ENCODE measurements at places on chromosomes 16 and 17.

DNA sequence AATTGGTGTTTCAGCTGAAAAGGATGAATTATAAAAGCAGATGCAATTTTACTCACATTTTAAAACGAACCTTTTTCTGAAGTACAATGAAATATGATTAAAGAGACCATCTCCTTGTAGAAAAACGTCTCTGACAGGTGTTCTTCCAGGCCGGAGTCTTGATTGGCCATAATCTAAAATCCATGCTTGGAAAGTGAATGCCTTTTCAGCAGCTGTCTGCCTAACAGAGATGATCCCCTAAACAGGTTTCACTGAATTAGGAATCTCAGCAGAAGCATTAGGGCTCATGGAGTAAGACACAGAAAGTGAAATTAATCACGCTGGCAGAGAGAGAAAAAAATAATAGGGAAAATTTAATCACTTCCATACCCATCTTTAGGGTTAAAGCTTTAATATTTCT is 39.3 kb upstream of the IRX5 start:
- no peak for DNase-seq

DNA sequence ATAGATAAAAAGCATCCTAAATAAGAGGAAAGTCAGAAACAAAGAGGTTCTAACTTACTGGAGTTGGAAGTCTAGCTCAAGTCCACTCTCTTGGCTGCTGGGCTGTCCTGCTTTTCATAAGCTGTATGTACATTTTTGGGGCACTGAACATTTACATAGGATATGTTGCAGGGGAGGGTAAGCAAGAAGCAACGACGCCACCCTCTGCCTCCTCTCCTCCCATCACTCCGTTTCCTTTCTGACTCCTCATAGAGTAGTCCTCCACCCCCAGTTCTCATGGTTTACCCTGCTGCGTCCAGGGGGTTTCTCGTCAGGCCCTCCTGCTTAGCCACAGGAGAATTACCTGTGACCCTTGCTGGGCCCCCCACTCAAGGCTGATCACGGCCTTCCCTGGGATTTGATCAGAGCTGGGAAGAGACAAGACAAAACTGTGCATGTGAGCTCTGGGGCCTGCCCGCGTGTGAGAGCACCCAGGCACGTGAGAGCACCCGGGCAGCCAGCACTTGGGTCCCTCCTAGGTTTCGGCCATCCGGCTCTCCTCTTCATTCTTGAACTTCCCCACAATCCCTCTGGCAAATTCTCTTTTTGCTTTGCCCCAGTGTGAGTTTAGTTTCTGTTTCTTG is 37.1 kb downstream of the TMEM11 start:
- no peak for DNase-seq

GRCh38 chr16:54540525-54541180 is 254.1 kb upstream of the IRX3 start:
- DNase-seq, result no peak

- DNase-seq, result no peak
Measured at GRCh38 chr17:49914096-49914490, 54.9 kb upstream of the DLX4 start.

DNA sequence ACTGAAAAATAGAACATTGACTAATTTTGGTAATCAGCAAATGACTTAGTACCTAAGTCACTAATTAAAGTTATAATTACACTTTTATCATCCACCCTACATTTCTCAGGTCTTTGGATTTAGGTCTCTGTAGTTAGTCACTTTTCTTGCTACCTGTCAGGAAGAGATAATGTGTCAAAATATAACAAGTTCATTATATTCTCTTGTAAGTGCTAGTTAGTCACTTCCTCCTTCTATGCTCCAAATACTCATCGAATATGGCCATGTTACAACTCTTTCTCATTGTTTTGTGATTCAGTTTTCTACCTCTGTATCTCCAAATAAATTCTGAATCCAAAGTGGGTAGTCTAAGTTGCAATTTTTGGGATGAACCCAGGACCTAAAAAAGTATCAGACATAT is 163.5 kb upstream of the KIF2B start:
- DNase-seq, result no peak

- no peak for DNase-seq
Measured at GRCh38 chr17:46788796-46789195, 29.7 kb downstream of the WNT3 start.

DNA sequence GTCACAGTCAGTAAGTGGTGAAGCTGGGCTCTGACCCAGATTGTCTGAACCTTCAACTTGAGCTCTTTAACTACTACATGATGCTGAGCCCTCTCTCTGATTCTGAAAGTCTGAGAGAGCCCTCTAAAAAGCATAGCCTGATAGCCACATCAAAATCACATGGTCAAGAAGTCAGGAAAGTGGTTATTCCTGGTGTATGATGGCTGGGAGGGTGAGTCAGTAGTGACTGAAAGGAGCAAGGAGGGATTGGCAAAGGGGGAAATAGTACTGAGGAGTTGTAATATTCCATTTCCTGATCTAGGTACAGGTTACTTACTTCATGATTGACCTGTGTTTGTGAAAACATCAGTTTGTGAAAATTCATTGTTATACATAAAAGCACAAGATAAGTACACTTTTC is 89.1 kb downstream of the SSH2 start:
- peak; percentile 18 for DNase-seq

DNA sequence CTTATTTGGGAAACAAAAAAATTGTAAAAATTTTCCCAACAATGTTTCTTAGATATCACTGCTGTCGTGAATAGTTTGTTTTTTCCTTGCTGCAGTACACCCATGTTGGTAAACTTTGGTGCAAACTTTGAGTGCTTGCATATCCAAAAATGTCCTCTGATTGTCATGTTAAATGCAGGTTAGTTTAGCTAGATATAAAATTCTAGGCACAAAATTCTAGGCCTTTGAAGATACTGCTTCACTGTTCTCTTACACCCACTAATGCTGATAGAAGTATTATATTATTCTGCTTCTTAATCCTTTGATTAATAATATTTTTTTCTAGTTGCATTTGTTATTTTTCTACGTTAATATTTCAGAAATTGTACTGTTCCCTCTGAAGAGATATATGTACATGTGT is 16.1 kb downstream of the TOM1L1 start:
- DNase-seq, result no peak

DNA sequence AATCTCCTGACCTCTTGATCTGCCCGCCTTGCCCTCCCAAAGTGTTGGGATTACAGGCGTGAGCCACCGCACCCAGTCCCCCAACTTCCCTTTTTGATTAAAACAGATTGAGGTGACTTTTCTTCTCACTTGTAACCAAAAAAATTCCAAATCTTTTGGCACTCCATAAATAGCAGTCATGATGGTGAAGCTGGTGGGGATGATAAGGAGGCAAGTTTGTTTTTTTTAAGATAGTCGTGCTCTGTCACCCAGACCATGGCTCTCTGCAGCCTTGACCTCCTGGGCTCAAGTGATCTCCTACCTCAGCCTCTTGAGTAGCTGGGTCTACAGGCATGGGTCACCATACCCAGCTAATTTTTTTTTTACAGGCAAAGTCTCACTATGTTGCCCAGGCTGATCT is 34.7 kb upstream of the PLCG2 start:
- DNase-seq, result no peak

- no peak for DNase-seq
Measured at GRCh38 chr16:85242140-85242539, 129.9 kb upstream of the CIBAR2 start.

DNA sequence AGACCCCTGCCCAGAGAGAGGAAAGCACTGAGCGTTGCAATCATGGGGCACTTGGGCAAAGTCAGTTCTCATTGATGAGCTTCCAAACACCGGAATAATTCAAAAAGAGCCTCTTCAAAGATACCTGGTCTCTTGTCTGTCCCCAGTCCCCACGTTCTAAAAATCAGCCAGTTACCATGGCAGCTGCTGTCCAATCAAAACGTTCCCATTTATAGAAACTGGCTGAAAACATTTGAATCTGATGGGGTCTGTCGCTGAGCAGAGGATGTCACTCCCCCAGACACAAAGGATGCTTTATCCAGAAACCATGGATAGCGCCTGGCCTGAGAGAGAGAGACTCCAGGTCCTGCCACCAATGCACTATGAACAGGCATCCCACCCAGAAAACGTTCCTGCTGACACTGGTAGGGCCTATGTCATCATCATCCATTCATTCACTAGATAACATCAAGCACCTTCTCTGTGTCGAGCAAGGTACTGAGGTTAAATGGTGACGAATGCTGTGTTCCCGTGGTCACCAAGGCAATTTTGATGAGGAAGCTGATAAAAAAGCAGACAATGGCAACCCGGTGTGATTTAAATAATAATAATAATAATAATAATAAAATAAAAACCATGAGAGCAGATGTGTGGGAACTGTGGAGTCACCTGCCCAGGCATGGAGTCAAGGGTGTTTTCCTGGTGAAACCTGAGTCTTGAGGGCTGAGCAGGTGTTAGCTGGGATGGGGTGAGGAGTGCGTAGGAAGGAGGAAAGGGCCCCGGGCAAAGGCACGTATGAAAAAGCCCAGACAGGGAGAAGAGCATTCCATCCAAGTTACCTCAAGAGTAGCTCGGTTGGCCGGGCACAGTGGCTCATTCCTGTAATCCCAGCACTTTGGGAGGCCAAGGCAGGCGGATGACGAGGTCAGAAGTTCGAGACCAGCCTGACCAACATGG is 19.0 kb upstream of the CALB2 start:
- no peak for DNase-seq

GRCh38 chr17:82237746-82238471 is 9.1 kb downstream of the SLC16A3 start:
- no peak for DNase-seq

DNA sequence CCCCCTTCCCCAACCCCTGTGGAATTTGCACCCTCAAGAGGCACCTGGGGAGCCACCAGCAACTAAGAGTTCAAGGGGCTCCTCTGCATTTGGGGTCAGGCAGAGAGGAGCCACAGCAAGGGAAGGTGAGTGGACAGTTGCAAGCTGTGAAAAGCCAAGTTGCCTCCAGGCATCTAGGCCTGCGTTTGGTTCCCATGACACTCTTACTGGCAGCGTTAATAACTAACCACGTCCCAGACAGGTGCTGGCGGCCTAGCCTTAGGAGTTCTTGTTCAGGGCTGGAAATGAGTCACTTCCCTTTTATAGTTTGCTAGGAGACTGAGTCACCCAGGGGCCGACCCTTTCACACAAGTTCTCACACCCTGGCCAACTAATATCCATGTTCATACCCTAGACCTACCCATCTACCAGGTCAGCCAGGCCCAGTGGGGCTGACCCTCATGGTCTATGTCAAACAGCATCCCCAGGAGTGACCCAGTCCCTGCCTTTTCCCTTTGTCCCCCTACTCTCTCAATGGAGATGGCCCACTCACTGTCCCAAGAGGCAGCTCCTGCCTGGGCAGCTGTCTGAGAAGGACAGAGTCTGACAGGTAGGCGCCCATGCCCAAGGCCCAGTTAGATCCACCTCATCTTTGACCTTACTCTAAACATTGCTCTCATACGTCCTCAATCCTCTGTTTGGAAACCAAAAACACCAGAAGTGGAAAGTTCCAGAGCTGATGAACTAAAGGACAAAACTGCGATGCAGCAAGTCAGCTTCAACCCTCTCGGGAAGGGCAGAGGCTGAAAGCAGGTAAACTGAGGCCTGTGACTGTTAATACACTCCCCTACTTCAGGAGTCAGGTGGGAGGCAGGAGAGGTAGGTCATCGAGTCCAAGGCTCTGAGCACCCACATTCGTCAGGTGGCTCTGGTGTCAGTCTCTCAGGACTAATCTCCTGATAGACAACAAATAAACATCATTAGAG is 300.6 kb downstream of the SOX9 start:
- DNase-seq, result peak; percentile 91

DNA sequence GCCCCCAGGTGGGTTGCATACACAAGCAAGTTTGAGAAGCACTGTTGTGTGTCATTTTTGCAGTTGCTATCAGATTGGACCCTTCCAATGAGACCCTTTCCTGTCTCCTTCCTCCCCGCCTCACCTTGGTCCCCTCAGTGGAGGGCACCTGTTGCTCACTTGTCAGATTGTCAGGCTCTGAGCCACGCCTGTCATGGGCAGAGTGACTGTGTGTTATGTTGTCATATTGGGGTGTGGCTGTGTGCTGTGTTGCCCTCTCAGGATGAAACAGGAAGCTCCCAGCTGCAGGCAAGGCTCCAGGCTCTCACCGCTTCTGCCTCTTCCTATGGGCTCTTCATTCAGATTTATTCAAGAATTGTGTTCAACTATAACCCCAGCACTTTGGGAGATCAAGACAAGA is 302.9 kb downstream of the CPPED1 start:
- DNase-seq, result no peak

DNA sequence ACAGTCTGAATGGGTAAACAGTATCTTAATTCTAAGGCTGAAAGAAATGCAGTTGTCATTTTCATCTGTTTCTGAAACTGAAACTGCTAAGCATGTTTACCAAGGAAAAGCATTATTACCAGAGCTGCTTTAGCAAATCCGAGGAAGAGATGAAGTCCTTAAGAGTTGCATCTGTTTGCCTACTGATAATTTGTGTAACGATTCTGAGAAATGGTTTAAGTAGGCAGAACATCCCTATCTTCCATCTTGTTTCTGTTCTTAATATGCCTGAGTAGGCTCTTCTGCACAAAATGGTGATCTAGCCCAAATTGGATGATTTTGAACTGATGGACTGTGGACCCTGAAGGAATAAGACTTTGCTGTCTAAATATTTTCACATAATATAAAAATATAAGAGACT is 34.9 kb downstream of the NUP93 start:
- no peak for DNase-seq

GRCh38 chr17:57608369-57609124 is 136.6 kb downstream of the CCDC182 start:
- no peak for DNase-seq

GRCh38 chr17:3911271-3912053 is 4.8 kb downstream of the P2RX1 start:
- DNase-seq, result no peak

GRCh38 chr16:27671410-27671809 is 121.5 kb downstream of the KATNIP start:
- peak; percentile 33 for DNase-seq

- DNase-seq, result no peak
Measured at GRCh38 chr16:67648764-67649407, 3.9 kb downstream of the CARMIL2 start.

DNA sequence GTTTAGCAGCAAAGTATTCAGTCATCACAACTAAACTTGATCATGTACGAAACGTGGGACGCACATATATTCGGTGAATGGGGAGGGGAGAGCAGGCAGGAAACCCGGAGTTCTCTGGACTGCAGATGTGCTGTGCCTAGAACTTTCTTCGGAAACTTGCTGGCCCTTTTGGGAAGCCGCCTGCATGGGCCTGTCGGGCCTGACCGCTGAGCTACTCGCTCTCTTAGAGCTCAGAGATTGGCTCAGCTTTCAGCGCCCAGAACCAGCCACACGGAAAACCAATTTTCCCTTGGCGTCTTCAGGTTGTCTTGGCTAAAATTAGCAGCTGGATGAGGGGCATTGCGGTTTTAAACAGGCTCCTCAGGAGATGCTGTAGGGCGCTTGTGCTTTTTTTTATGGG is 38.1 kb downstream of the ZDHHC7 start:
- DNase-seq, result no peak

All from RKO (cell line).